ENCODE measurements at places on chromosomes 3 and 15. TPM values are rescaled to one million over a fixed set of nuclear protein-coding genes. Genes with fewer than 3 reads are reported as not detected.

- peaks cover 9% of the 10 kb centered on the region for H3K4me1 ChIP-seq
- no peak for DNase-seq
- no peaks in the 10 kb centered on the region for H3K27me3 ChIP-seq
- no peak overlapping the region for H3K27ac ChIP-seq
Measured at GRCh38 chr3:186121968-186122367, 13.1 kb upstream of the ETV5 start.

GRCh38 chr15:53114960-53115359, 324.8 kb upstream of the ONECUT1 start:
- peak; percentile 48 for DNase-seq
- H3K4me3 ChIP-seq: no peak overlapping the region
- no peaks in the 10 kb centered on the region for H3K27me3 ChIP-seq
- H3K4me1 ChIP-seq: peaks cover 13% of the 10 kb centered on the region

DNA sequence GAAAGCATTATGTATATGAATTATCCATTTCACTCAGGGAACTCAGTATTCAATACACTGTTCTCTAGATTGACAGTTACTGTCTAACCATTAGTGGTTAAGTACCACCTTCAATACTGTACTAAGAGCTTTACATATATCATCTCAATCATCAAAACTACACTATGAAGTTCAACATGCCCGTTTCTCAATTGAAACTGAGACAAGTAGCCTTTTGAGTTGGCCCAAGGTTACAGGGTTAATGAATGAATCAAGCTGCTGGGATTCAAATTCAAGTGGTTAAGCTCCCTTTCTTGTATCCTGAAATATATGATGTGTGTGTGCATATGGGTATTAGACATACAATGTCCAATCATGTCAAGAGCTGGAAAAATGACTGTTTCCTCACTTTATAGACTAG, 5.8 kb downstream of the TASOR start:
- no peaks in the 10 kb centered on the region for H3K27me3 ChIP-seq
- no peak overlapping the region for H3K4me3 ChIP-seq
- no peak overlapping the region for H3K27ac ChIP-seq
- peaks cover 3% of the 10 kb centered on the region for H3K4me1 ChIP-seq
- no peak for DNase-seq

GRCh38 chr3:39502838-39503145, 35.3 kb downstream of the MOBP start:
- H3K36me3 ChIP-seq: no peaks in the 10 kb centered on the region
- DNase-seq: no peak
- H3K4me1 ChIP-seq: no peaks in the 10 kb centered on the region
- no peak overlapping the region for H3K4me3 ChIP-seq
- H3K27ac ChIP-seq: no peak overlapping the region

DNA sequence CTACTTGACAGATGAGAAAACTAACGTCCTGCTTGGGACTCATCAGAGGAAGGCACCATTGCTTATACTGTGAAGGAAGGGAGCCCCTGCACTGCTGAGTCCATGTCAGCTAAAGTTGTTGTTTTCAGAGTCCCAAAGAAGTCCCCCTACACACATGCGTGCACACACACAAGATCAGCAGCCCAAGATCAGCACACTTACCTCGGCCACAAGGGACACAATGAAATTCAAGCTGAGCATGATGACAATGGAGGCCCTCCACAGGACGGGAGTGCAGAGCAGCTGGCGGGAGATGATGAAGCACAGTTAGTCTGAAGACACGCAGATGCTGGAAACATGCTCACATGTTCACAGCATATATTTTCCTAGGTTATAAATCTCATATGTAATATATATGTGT, 28.6 kb upstream of the ATP13A5 start:
- DNase-seq: no peak
- no peak overlapping the region for H3K27ac ChIP-seq
- no peak overlapping the region for H3K4me3 ChIP-seq
- no peaks in the 10 kb centered on the region for H3K27me3 ChIP-seq

DNA sequence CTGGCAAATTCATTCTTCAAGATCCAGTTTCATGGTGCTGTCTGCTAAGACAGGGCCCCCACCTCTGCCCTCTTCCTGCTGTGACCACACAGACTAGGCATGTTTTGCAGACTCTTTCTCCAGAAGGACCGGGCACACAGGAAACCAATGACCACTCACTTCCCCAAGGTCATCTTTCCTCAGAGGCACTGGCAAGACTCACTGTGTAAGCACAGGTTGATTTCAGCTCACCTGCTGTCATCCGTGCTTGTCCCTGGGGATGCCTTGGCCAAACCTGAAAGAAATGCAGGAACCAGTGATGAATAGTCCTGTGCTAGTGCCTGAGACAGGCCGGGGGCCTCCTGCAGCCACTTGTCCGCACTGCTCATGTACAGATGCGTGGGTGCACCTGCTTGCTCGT, 33.5 kb downstream of the ALS2CL start:
- peaks cover 17% of the 10 kb centered on the region for H3K4me1 ChIP-seq
- H3K27me3 ChIP-seq: no peaks in the 10 kb centered on the region
- no peak for DNase-seq

DNA sequence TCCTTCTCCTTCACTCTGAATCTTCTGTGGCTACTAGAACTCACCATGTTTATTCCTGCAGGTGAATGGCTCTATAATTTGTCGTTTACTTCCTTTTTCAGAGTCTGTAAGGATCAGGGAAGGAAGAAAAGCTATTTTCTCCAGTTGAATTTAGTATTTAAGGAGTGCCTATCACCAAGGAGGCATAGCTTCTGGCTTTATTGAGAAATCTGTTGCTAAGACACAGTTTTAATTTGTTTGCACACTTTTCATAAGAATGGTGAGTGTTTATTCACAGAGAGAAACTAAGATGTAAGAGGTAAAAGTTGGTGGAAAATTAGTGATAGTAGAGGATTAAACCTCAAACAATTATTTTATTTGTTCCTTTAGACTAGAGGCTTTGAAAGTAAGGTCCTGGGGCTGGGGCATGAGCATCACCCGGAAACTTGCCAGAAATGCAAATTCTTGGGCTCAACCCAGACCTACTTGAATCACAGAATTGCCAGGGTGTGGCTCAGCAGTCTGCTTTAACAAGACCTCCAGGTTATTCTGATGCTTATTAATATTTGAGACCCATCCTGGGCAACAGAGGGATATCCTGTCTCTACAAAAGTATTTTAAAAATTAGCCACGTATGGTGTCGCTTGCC, 461.3 kb downstream of the AGBL1 start:
- DNase-seq: no peak
- H3K27me3 ChIP-seq: no peaks in the 10 kb centered on the region
- no peaks in the 10 kb centered on the region for H3K36me3 ChIP-seq
- no peak overlapping the region for H3K27ac ChIP-seq

DNA sequence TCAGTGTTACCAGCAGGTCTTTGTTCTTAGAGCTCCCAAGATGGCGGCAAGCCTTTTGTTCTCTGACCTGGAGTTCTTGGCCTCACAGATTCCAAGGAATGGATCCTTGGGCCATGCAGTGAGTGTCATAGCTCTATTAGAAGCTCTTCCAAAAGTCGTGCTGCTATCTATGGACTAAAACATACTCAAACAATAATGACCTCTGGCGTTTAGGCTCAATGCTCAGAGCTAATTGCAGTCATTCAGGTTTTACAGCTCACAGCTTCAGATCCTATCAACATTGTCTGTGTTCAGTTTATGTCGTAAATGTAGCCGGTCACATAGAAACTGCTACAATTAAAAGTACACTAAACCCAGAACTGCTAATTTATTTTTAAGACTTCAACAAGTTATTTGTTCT, 22.2 kb downstream of the CCRL2 start:
- peaks cover 15% of the 10 kb centered on the region for H3K4me1 ChIP-seq
- H3K27ac ChIP-seq: peak overlapping the region; percentile 93
- H3K27me3 ChIP-seq: no peaks in the 10 kb centered on the region
- no peak overlapping the region for H3K4me3 ChIP-seq
- DNase-seq: peak; percentile 26

- H3K27me3 ChIP-seq: no peaks in the 10 kb centered on the region
- H3K4me1 ChIP-seq: peaks cover 12% of the 10 kb centered on the region
- no peaks in the 10 kb centered on the region for H3K36me3 ChIP-seq
- H3K4me3 ChIP-seq: no peak overlapping the region
Measured at GRCh38 chr3:81764665-81765064, 3.2 kb upstream of the GBE1 start.

WDR93 gene
- 0.13 TPM for total RNA-seq

CIDEC gene
- total RNA-seq: 20.4 TPM

NR2F2 gene
- 23.0 TPM for total RNA-seq

C2CD4B gene
- total RNA-seq: 2.0 TPM

GPR156 gene
- 0.27 TPM for total RNA-seq

TM4SF1 gene
- total RNA-seq: 164 TPM

SMAD6 gene
- 26.4 TPM for total RNA-seq

Measured in hepatocyte (in vitro differentiated cells).